ENCODE measurements at places on chromosomes 16 and 17.

- DNase-seq, result peak; percentile 71
These were observed 11.3 kb upstream of the SKAP1 start for GRCh38 chr17:48441231-48441711.

GRCh38 chr17:74452033-74452840, 14.2 kb upstream of the CD300A start:
- DNase-seq, result no peak

- DNase-seq, result no peak
These were observed 216.3 kb downstream of the PRKCA start for GRCh38 chr17:66518677-66519076.

GRCh38 chr17:56231693-56232092, 78.4 kb downstream of the ANKFN1 start:
- DNase-seq, result no peak

DNA sequence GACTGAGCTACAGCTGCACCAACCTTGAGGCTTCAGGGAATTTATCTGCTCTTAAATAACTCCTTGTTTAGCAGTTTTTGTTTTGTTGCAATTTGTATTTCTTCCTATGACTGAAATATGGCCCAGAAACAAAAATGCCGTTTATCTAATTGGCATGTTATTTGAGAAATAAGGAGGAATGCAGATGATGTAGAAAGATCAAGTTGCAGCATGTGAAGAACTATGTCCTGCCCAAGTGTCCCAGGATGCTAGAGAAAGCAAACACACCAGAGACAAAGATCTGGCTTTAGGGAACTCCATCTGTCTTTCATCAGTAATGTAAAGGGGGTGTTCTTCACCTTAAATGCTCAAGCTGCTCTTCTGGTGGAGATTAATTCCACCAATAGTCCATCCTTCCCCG, 29.7 kb downstream of the USP31 start:
- no peak for DNase-seq

DNA sequence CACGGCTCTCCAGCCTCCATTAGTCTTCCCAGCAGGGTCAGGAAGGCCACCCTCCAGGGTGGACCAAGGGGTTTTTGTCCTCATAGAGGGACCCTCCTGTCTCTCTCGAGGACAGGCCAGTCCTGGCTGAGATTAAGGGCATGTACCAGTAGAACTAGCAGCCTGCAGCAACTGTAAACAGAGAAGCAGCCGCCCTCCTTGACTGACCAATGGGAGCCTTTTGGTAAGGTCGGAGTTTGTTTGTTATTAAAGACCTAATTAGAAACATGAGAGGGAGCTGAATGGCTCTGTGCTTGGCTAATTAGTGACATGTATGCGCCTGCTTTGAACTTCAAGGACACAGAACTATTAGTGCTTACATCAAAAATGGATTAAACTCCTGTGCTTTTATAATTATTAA, 80.0 kb downstream of the CCDC182 start:
- no peak for DNase-seq

- DNase-seq, result no peak
These were observed 3.3 kb upstream of the FN3KRP start for GRCh38 chr17:82713071-82713723.

DNA sequence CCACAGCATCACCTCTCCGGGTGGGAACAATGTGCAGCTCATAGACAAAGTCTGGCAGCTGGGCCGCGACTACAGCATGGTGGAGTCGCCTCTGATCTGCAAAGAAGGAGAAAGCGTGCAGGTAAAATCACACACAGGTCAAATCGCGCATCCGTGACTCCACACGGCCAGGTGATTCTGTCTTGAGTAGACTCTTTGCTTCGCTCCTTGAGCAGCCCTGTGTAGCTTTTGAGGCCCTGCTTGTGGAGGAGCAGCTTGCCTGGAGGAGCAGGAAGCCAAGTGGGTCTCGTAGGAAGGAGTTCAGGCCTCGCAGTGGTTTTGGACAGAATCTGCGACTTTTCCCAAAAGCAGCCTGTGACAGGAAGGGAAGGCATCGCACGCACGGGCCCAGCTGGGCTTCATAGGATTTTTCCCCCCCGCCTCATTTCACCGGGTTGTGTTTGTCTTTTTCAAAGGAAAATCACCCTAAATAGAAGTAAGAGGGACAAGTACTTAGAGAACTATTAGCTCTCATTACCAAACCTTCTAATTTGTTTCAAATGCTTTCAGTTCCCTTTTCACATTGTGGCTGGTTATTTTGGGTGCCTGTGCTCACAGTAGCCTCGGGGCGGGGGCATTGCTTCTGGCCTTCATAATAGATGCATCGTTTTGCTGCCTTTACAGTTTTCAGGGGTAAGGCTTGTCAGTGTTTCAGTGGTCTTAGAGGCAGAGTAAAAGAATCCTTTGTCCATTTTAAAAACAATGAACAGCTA, 71.5 kb downstream of the SEC14L1 start:
- peak; percentile 89 for DNase-seq

GRCh38 chr17:58308985-58309917, 19.3 kb downstream of the TSPOAP1 start:
- DNase-seq, result no peak

GRCh38 chr16:80433623-80434022, 107.2 kb upstream of the DYNLRB2 start:
- DNase-seq, result no peak

DNA sequence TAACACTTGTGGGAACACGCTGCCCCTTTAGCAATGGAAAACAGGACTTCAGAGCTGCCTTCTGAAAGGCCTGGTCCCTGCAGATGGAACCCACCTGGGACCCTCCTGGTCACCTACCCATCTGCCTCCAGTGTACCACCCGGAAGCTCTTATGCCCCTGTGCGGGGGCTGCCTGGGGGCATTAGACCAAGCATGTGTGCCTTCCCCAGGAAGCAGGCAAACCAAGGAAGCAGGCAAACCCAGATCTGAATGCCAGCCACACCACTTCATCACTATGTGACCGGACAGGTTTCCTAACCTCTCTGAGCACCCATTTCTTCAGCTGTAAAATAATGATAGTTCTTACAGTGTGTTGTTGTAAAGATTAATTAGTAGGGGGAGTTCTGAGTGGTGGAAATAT, 20.8 kb upstream of the LRRC37A3 start:
- DNase-seq, result no peak

DNA sequence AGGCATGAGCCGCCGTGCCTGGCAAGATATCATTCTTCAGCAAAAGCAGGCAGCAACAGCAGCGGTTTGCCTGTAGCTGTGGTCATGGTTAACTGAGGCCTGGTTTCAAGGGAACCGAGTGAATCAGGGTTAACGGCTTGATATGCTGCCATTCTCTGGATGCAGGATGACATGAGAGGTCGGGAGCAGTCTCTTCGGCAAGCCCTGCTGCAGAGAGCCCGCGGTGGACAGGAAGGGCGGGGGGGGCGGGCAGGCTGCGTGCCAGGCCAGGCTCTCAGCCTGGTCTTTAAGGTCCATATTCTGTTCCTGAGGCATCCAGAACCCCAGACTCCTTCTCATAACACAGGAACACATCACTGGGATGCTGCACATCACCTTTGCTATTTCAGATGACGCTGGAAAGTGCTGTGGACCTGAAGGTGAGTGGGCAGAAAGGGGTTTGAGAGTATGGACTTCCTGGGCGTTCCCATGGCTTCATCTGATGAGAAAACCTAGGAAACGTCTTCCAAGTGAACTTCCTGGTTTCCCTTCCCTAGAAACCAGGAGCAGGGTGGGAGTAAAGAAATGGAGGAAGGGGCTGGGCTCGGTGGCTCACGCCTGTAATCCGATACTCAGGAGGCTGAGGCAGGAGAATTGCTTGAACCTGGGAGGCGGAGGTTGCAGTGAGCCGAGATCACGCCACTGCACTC, 165.6 kb upstream of the RPH3AL start:
- no peak for DNase-seq

GRCh38 chr16:74666425-74667254, at the start of gene RFWD3:
TSS of gene RFWD3 (minus strand) at chr16:74666877. CDS start at chr16:74661449, 5,428 bp downstream.
- DNase-seq, result peak; percentile 100

GRCh38 chr17:13086142-13086769, 68.4 kb upstream of the ELAC2 start:
- no peak for DNase-seq

- no peak for DNase-seq
These were observed 263.9 kb downstream of the TOX3 start for GRCh38 chr16:52283018-52283417.

DNA sequence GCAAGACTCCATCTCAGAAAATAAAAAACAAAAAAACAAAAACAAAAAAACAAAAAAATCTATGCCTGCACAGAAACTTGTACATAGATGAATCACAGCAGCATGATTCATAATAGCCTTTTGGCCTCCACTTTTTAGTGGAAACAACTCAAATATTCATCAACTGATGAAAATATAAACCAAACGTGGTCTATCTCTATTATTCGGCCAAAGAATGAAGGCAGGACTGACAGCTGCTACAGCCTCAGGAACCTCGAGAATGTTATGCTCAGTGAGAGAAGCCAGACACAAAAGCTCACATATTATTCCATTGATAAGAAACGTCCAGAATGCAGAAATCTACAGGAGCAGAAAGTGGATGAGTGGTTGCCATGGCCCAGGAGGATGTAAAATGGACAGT, 19.8 kb downstream of the PPL start:
- DNase-seq, result no peak

DNA sequence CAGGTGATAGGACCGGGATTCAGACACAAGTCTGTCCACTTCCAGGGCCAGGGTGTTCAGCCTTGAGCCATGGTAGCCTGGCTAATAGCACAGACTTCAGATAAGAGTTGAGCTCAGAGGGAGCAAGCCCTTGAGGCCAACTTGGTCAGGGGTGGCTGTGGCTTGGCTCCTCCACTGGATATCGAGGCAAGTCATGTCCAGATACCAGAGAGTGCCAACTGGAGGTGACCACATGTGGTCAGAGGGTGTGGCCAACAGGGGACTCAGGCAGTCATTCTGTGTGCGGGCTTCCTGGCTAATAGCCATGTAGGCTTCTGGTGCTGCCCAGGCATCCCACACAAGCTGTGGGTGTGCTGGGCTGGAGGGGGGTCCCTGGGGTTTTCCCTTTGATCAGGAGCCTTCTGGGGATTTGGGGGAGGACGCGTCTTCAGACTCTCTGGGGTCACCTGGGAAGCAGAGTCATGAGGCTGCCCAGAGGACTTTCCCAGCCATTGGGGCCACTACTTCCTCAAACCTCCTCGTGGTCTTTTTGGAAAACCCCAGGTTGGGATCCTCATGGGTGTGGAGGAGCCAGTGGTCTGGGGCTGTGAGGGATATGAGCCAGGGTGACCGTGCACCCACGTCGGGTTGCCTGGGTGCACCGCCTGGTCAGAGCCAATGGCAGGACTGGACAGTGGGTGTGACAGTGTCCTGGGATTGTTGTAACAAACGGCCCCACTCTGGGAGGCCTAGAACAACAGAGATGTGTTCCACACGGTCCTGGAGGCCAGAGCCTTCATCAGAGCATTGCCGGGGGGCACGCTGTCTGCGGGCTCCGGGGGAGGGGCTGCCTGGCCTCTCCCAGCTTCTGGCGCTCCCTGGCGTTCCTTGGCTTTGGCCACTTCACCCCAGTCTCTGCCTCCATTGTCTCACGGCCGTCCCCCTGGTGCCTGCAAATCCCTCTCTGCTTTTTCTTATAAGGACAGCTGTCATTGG, 25.0 kb downstream of the COX4I1 start:
- DNase-seq, result no peak

GRCh38 chr17:8697323-8697741, 47.3 kb downstream of the CCDC42 start:
- DNase-seq, result no peak

GRCh38 chr16:50655558-50656055, 25.5 kb downstream of the SNX20 start:
- no peak for DNase-seq

DNA sequence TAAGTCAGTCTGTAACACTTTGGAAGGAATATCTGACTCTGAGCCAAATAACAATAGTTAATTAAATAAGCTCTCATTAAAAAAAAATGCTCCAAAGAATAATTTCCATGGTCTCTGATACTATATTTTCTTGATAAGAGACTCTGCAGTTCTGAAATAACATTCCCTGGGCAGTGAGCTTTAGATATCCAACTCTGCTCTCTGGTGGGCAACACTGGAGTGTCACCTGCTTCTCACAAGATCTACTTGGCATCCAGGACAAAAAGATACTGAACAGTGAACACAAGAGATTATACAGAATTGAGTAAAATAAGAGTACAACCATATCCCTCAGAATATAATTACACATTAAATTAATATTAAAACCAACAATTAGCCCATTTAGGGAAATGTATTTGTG, 13.7 kb downstream of the BLMH start:
- DNase-seq, result no peak

- no peak for DNase-seq
These were observed 69.1 kb upstream of the PMFBP1 start for GRCh38 chr16:72241008-72241407.

- no peak for DNase-seq
These were observed 51.8 kb downstream of the SOCS3 start for GRCh38 chr17:78307887-78308638.

DNA sequence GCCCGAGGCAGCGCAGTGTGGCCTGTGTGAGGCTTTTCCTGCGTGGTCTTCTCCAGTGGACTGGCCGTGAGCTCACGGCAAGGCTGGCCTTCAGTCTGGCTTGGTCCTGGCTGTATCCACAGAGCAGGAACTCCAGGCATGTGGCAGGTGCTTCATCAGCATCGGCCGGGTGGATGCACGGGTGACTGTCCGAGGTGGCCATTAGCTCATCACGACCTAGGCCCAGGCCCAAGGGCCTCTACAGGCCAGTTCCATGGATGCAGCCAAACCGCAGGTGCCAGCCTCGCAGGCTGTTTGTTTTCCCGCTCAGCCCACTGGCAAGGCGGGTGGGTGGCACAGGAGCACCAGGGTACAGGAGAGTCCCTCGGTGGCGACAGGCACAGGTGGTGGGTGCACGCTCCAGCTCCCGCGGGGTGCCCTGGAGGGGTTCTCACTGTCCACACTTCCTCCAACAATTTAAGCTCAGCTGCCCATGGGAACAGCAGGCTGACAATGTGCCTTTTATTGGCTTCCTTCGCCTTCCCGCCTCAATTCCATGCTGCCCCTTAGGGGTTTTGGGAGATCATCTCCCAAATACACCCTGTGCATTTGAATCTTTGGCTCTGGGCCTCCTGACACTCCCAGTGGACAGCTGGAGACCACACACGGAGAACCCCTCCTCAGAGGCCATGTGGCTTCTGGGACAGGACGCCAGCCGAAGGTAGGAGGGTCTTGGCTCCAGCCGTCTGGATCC, 33.0 kb downstream of the ENGASE start:
- no peak for DNase-seq

GRCh38 chr16:75053791-75054555, 55.1 kb downstream of the ZNRF1 start:
- DNase-seq, result no peak

DNA sequence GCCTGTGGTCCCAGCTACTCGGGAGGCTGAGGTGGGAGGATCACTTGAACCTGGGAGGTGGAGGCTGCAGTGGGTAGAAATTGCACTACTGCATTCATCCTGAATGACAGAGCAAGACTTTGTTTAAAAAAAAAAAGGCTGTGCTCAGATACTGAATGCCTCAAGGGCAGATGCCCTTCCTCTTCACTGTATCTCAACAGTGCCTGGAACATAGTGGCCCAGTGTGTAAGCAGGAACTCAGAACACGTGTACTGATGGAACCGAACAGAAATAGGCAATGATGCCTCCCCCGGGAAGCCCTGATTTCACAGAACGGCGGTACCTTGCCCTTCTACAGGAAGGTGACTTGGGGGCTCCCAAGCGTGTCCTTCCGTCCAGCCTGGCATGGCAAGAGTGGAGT, 46.8 kb downstream of the PLXDC1 start:
- DNase-seq, result no peak

All from GM10248 (cell line).